ENCODE measurements at places on chromosomes 11 and 22.

- DNase-seq = no peak
Measured at GRCh38 chr22:42490243-42490832, 29.3 kb downstream of the RRP7A start.

- DNase-seq = no peak
Measured at GRCh38 chr11:105027678-105028077, 4.7 kb upstream of the CASP5 start.

- no peak for DNase-seq
Measured at GRCh38 chr11:71322861-71323582, 70.6 kb upstream of the SHANK2 start.

DNA sequence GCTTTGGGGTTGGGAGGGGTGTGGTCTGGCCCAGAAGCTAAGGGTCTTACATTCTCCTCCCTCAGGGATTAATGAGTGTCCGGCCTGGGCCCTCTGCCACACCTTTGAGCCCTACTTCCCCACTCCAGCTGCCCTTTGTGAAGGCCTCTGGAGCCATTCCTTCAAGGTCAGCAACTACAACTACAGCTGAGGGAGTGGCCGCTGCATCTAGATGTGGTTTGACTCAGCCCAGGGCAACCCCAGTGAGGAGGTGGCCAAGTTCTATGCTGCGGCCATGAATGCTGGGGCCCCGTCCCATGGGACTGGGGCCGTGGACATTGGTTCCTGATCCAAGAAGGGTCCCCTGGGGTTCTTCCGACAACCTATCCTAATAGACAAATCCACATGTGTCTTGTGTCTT lies 14.3 kb upstream of the FOLR1 start:
- no peak for DNase-seq

DNA sequence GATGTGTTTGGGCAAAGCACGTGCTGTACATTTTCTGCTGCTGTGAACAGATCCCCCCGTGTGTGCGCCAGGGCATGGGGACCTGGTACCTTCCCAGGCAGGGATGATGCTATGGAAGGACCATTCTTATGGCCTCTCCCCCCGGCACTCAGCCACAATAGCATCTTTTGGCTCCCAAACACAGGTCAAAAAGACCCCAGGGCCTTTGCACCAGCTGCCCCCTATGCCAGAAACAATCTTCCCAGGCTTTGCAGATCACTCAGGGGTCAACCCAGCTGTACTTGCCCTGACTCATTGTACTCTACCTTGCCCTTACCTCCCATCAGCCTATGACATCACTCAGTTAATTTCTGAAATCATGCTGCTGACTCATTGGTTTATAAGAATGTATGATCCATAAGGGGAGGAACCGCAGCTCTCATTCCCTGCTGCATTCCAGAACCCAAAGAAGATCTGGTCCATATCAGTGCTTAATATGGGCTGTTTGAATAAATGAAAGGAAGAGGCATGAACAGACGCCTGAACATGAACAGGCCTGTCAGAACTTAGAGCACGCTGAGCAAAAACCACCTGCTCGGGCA lies 100.7 kb downstream of the CELSR1 start:
- no peak for DNase-seq

GRCh38 chr11:91459840-91460239 lies 764.8 kb upstream of the FAT3 start:
- no peak for DNase-seq

DNA sequence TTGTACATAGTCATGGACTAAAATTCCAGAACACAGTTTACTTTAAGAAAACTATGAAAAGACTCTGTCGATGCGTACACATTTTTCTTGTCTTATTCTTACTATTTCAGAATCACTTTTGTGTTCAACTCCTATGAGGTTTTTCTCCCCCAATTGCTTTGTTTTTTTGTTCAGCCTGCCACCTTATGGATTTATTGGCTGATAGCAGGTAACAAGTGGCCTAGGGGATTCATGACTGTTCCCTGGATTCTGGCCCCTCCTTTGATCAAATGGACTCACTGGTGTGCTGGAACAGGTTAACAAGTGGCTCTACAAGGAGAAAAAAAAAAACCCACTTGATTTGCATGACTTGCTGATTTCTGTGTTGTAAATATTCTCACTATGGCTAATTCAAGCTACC lies 10.6 kb downstream of the MMP20 start:
- no peak for DNase-seq

DNA sequence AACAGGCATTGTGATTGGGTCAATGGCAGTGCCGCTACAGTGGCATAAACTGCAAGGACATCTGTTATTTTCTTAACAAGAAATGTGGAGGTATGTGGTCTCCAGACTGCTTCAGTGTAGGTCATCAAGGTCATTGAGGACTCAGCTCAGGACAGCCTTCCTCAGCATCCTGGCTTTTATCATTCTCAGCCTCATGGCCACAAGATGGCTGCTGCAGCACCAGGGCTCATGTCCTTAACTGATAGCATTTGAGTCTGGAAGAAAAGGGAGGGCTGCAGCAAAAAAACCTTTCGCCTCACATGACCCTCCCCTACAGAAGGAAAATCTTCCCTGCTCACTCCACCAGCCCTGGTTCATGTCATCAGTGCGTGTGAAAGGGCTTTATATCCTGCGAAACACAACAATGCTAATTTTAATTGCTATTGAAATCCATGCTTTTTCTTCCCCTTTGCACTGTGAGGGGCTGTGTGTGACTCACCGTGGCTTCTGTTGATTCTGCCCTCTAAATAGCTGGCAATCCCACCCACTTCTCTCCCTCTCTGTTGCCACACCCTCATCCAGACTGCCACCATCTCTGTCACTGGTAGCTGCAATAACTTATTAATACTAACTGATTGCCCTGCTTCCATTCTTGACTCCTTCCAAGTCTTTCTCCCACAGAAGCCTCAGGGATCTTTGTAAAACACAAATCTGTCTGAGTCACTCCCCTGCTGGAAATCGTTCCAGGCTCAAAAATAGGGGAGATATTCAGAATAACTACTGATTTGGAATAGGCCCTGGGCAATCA lies 43.8 kb downstream of the CHRDL2 start:
- DNase-seq = no peak

GRCh38 chr22:45843031-45843430 lies 133.9 kb downstream of the WNT7B start:
- DNase-seq = no peak

DNA sequence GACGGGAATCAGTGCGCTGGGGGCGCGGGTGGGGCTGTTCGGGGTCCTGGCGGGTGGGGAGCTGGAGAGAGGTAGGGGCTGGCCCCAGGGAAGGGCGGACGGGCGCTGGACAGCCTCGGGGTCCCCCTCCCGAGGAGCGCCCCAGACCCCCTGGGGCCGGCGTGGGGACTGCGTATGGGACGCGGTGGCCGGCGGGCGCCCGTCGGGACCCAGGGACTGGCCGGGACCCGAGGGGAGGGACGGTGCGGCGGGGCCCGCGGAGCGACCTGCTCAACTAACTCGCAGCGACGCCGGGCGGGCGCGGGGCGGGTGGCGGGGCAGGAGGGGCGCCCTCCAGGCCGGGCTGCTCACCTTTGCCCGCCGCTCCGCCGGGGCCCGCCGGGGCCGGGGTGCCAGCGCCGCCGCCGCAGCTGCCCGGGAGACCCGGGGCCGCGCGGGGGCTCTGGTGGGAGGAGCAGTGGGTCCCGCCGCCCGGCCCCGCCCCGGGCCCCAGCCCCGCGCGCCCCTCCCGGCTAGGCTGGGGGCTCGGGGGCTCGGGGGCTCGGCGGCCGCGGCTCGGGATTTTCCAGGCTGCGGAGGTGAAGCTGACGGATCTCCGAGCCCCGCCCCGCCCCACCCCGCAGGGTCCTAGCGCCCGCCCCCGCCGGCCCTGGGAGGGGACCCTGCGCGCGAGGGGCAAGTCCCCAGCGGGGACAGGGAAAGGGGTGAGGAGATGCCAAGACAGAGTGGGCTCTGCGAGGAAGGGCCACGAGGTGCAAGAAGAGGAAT lies 12.3 kb downstream of the STARD10 start:
- DNase-seq = peak; percentile 52

DNA sequence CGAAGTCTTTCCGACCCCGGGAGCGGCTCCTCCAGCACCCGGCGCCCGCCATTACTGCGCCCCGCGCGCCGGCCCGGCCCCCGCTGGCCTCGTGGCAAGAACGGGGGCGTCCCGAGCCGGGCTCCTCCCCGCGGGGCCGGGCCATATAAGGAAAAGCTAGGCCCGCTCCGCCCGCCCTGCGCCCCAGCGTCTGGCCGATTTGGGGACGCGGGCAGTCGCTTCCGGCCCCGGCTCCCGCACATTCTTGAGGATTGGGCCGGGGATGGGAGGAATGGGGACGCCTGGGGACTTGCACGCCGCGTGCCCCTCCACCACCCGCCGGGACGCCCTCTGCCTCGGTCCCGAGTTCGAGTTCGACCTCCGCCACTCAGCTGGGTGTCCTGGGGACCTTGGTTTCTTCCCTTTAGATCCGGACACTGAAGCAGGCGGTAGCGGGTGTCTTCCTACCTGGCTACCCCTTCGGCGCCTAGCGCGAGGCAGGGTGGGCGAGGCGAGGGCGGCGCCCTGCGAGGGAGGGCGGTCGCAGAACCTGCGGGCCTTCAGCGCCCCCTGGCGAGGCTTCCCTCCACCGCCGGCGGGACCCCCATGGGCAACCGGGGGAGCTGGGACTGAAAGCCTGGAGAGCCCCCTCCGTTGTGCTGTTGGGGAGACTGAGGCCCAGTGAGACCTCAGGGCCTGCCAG lies 3.8 kb downstream of the SMTN start:
- DNase-seq = peak; percentile 78

DNA sequence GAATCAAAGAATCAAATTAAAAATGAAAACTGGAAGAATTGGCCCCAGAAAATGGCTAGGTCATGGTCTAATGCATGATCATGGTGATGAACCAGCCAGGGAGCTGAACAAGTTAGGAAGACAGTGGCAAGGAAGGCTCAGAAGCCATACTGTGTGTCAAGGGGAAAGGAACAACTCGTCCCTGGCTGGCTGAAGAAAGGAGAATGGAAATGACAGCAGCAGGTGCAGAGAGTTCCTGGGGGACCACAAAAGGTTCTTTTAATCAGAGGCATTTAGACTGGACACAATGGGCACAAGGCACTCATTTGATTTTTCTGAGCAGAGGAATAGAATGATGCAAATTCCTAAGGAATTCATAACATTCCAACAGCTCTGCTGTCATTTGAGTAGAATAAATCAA lies 209.9 kb downstream of the LARGE1 start:
- DNase-seq = no peak

- DNase-seq = no peak
Measured at GRCh38 chr22:28299309-28299708, 380.3 kb upstream of the PITPNB start.
